ENCODE measurements at places on chromosomes 7 and 10. TPM values are rescaled to one million over a fixed set of nuclear protein-coding genes. Genes with fewer than 3 reads are reported as not detected.

Gene NOM1
- total RNA-seq, result 35.4 TPM

Gene IFIT1B
- total RNA-seq, result not detected

Gene FAM237B
- total RNA-seq, result not detected

Gene DDC
- 1.1 TPM for total RNA-seq

Gene TEX47
- total RNA-seq, result not detected

Gene PFKP
- 231 TPM for total RNA-seq

Gene GJD4
- not detected for total RNA-seq

Gene LRIT1
- total RNA-seq, result not detected

Gene IGF2BP3
- total RNA-seq, result 0.41 TPM

Gene KLHDC10
- total RNA-seq, result 15.3 TPM

Gene MEPCE
- 65.4 TPM for total RNA-seq

Gene ZYX
- total RNA-seq, result 118 TPM

Gene SGMS1
- total RNA-seq, result 9.8 TPM

Gene PDIA4
- 86.3 TPM for total RNA-seq

Gene PTF1A
- total RNA-seq, result not detected

Gene GLCCI1
- 9.0 TPM for total RNA-seq

Gene OR2A1
- not detected for total RNA-seq

Gene NCAPG2
- 104 TPM for total RNA-seq

Gene OPALIN
- not detected for total RNA-seq

Gene ELFN1
- total RNA-seq, result 0.14 TPM

Gene CYP26A1
- not detected for total RNA-seq

Gene COL13A1
- total RNA-seq, result not detected

Gene VIPR2
- total RNA-seq, result not detected

Gene TFPI2
- total RNA-seq, result not detected

Gene GDF2
- total RNA-seq, result not detected

Gene HMX2
- not detected for total RNA-seq

Gene ANAPC16
- 71.0 TPM for total RNA-seq

Gene CYP3A5
- total RNA-seq, result not detected

Gene MMP21
- total RNA-seq, result not detected

Gene PSAP
- 93.1 TPM for total RNA-seq

Gene ITGA8
- total RNA-seq, result not detected

Gene CYP3A4
- total RNA-seq, result not detected

Gene TMEM184A
- 0.14 TPM for total RNA-seq

Gene UCN3
- total RNA-seq, result not detected

Gene ODAD2
- total RNA-seq, result 0.56 TPM

Gene MTPN
- 139 TPM for total RNA-seq

Gene ZNF107
- 17.3 TPM for total RNA-seq

Gene CPXM2
- not detected for total RNA-seq

Gene AGR2
- not detected for total RNA-seq

Gene SUGCT
- 2.3 TPM for total RNA-seq

Gene TRIP6
- total RNA-seq, result 45.1 TPM

Gene NEUROD6
- total RNA-seq, result not detected

Gene KCND2
- total RNA-seq, result not detected

Gene PRLHR
- total RNA-seq, result not detected

Gene FFAR4
- total RNA-seq, result not detected

Gene ITGB8
- not detected for total RNA-seq

Gene PAPSS2
- total RNA-seq, result 0.42 TPM

Gene OPN4
- total RNA-seq, result not detected

Gene SHTN1
- total RNA-seq, result 0.08 TPM

Gene H2BK1
- total RNA-seq, result not detected

Gene PON1
- not detected for total RNA-seq

Gene SUN3
- not detected for total RNA-seq

Gene INHBA
- total RNA-seq, result not detected

Gene NODAL
- not detected for total RNA-seq

Gene GPNMB
- 1.8 TPM for total RNA-seq

Gene THNSL1
- total RNA-seq, result 10.1 TPM

Gene CCL24
- not detected for total RNA-seq

Gene IDI2
- total RNA-seq, result not detected

Gene ANKRD30A
- not detected for total RNA-seq

Measured in activated naive CD8-positive, alpha-beta T cell treated with anti-CD3 and anti-CD28 coated beads for 36 hours (primary cell).